ENCODE measurements at places on chromosomes 12 and 14. TPM values are rescaled to one million over a fixed set of nuclear protein-coding genes. Genes with fewer than 3 reads are reported as not detected.

GRCh38 chr12:123251403-123252076, 18.3 kb downstream of the MTRFR start:
- no peak for DNase-seq

DNA sequence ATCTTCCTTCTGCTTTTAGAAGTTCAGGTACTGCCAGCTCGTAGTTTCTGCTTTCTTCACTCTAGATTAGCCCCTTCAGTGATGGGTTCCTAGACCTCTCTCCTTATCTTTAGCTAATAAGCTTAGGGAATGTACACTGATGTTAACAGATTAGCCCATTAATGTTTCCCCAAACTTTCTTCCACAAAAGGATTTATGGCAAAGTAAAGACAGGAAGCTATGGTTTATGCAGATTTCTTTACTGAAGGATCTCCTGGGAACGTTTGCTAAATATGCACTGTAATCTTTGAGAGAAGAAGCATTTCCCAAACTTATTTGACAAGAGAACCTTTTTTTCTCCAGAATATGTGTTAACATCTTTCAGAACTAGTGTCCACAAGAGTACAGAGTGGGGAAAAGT, 4.2 kb downstream of the SOCS4 start:
- no peak for DNase-seq

The PAX9 gene
- polyA plus RNA-seq, result 0.27 TPM

The RDH16 gene
- 0.34 TPM for polyA plus RNA-seq

DNA sequence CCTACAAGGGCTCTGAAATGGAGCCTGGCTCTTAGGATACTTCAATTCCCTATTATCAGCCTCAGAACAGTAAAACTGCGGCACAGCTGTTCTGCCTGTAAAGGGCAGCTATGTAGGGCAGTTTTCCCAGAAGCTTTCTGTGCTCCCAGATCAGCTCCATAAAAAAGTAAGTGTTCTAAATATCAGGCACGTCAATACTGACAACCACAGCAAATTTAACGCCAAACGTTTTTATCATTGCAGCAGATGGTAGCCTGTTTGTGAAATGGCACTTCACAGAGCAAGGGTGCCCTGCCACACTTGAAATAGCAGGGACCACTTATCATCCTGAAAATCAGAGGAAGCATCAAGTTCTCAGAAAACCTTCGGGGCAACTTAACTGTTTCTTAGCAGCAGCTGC, 54.8 kb upstream of the PTHLH start:
- no peak for DNase-seq
